ENCODE measurements at places on chromosomes 4 and X. TPM values are rescaled to one million over a fixed set of nuclear protein-coding genes. Genes with fewer than 3 reads are reported as not detected.

The MAGEA8 gene
- not detected for polyA plus RNA-seq

The HOPX gene
- 3.7 TPM for polyA plus RNA-seq

The CPE gene
- 38.2 TPM for polyA plus RNA-seq

The EREG gene
- 0.45 TPM for polyA plus RNA-seq

The DCAF8L2 gene
- not detected for polyA plus RNA-seq

The UGT2B7 gene
- 8.0 TPM for polyA plus RNA-seq

The FRMPD3 gene
- 0.02 TPM for polyA plus RNA-seq

The RASGEF1B gene
- 11.5 TPM for polyA plus RNA-seq

The ATOH1 gene
- 0.11 TPM for polyA plus RNA-seq

The H2BW2 gene
- not detected for polyA plus RNA-seq

The MAGEB1 gene
- not detected for polyA plus RNA-seq

The RNF4 gene
- 24.4 TPM for polyA plus RNA-seq

The MND1 gene
- 0.22 TPM for polyA plus RNA-seq

The SH3D19 gene
- 163 TPM for polyA plus RNA-seq

The CHRNA9 gene
- polyA plus RNA-seq = not detected

The XPNPEP2 gene
- polyA plus RNA-seq = 7.4 TPM

The ARSJ gene
- 2.2 TPM for polyA plus RNA-seq

The GPR173 gene
- 2.2 TPM for polyA plus RNA-seq

The ARR3 gene
- polyA plus RNA-seq = not detected

The SRPK3 gene
- 0.23 TPM for polyA plus RNA-seq

The ADGRL3 gene
- 0.10 TPM for polyA plus RNA-seq

The GYPE gene
- polyA plus RNA-seq = 1.7 TPM

The MAGEA11 gene
- not detected for polyA plus RNA-seq

The TCEANC gene
- polyA plus RNA-seq = 3.1 TPM

The LGI2 gene
- 1.9 TPM for polyA plus RNA-seq

The ASMT gene
- polyA plus RNA-seq = 0.09 TPM

The NEUROG2 gene
- polyA plus RNA-seq = not detected

The ZMAT1 gene
- 3.8 TPM for polyA plus RNA-seq

The PIR gene
- polyA plus RNA-seq = 18.9 TPM

The BEND4 gene
- polyA plus RNA-seq = not detected

The ARHGAP36 gene
- polyA plus RNA-seq = not detected

The GRIA2 gene
- not detected for polyA plus RNA-seq

The KLHL4 gene
- polyA plus RNA-seq = 1.9 TPM

The PTTG2 gene
- polyA plus RNA-seq = not detected

All from adipose tissue (tissue), 3 donors.